Activated naive CD8-positive, alpha-beta T cell treated with anti-CD3 and anti-CD28 coated beads for 36 hours (primary cell): ENCODE measurements at places on chromosomes 5 and 9. TPM values are rescaled to one million over a fixed set of nuclear protein-coding genes. Genes with fewer than 3 reads are reported as not detected.

The UNC13B gene
- 3.7 TPM for total RNA-seq

The FAM53C gene
- total RNA-seq = 34.3 TPM

The NSD1 gene
- 64.0 TPM for total RNA-seq

The NR5A1 gene
- total RNA-seq = not detected

The FYB1 gene
- 74.1 TPM for total RNA-seq

The CXCL14 gene
- not detected for total RNA-seq

The SPTLC1 gene
- total RNA-seq = 54.5 TPM

The SLC34A3 gene
- total RNA-seq = not detected

The LCN10 gene
- 6.1 TPM for total RNA-seq

The SRD5A1 gene
- total RNA-seq = 14.1 TPM

The ASPN gene
- total RNA-seq = not detected

The CEL gene
- total RNA-seq = 2.8 TPM

DNA sequence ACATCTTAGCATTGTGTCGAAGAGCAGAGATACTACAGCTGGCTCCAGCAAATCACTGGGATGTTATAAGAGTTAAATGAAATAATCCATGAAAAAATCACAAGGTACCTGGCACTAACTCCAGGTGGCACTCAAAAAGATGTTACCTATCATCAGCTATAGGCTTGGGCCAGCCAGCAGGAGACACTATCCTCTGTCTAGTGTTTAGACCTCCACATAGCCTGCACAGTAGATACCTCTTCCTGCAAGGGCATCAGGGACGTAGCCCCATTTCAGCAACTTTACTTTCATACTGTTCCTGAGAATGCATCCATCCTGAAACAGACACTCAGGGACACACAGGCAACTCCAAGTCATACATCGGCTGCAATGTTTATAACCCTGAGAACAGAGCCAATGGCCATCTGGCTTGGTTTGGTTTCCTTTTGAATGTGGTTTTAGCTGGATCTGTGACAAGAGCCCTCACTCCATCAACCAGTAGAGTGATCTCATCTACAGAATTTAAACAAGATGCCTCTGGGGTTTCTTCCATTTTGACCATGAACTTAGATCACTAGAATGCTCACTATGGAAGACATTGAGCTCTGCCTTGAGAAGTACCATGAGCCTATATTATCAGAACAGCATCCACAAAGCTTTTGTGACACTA, 69.9 kb downstream of the TLE1 start:
- peaks cover 6% of the 10 kb centered on the region for H3K27me3 ChIP-seq
- H3K27ac ChIP-seq = no peak overlapping the region
- H3K36me3 ChIP-seq = no peaks in the 10 kb centered on the region
- DNase-seq = no peak
- H3K4me3 ChIP-seq = no peak overlapping the region

DNA sequence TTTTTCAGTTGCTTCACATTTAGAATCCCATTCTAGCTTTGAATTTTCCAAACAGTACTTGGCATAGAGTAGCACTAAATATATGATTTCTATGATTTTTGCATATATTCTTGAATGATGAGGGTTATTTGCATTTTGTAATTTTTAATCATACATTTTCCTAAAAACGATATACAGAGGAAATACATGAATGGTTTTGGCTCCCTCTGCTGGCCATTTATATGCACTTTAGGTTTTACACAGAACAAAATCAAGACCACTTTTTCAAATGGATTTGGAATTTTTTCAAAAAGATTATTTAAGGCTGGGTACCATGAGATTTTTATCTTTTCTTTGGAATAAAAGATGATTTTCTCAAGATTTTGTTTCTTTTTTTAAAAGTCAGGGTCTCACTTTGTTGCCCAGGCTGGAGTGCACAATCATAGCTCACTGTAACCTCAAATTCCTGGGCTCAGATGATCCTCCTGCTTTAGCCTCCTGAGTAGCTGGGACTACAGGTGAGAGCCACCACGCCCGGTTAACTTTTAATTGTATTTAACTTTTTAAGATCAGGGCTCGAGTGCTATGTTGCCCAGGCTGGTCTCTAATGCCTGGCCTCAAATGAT, 16.7 kb upstream of the COMMD10 start:
- H3K4me1 ChIP-seq = no peaks in the 10 kb centered on the region
- no peak overlapping the region for H3K27ac ChIP-seq
- H3K36me3 ChIP-seq = no peaks in the 10 kb centered on the region
- peaks cover 46% of the 10 kb centered on the region for H3K27me3 ChIP-seq

GRCh38 chr5:134063188-134063820, 51.2 kb upstream of the TCF7 start:
- no peak for DNase-seq
- peaks cover 3% of the 10 kb centered on the region for H3K36me3 ChIP-seq
- no peaks in the 10 kb centered on the region for H3K27me3 ChIP-seq

GRCh38 chr9:95167998-95168397, 149.5 kb downstream of the FANCC start:
- H3K36me3 ChIP-seq = peaks cover 44% of the 10 kb centered on the region
- H3K27me3 ChIP-seq = no peaks in the 10 kb centered on the region
- DNase-seq = peak; percentile 34
- no peak overlapping the region for H3K4me3 ChIP-seq
- peaks cover 8% of the 10 kb centered on the region for H3K4me1 ChIP-seq
- H3K27ac ChIP-seq = no peak overlapping the region

DNA sequence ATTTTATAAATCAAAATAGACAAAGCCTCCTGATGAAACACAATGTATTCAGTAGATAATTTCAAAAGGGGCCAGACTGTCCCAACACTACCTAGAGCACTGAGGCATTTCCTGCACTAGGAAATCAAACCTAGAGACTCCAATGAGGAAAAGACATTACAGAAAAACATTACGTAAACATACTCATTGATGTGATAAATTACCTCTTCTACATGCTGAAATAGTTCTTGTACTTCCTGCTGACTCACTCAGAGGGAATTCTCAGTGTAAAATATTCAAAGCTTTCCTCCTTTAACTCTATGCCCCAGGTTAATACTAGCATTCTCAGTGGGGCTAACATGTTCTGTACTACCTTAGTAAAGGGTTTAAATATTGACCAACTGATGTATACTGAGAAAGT, 178.0 kb downstream of the ESM1 start:
- no peak overlapping the region for H3K27ac ChIP-seq
- H3K27me3 ChIP-seq = no peaks in the 10 kb centered on the region
- no peak overlapping the region for H3K4me3 ChIP-seq
- no peak for DNase-seq
- H3K36me3 ChIP-seq = no peaks in the 10 kb centered on the region
- peaks cover 20% of the 10 kb centered on the region for H3K4me1 ChIP-seq

- no peaks in the 10 kb centered on the region for H3K4me1 ChIP-seq
- H3K36me3 ChIP-seq = no peaks in the 10 kb centered on the region
- H3K4me3 ChIP-seq = no peak overlapping the region
- H3K27ac ChIP-seq = no peak overlapping the region
Measured at GRCh38 chr5:165906871-165907270, 2384.6 kb upstream of the WWC1 start.

DNA sequence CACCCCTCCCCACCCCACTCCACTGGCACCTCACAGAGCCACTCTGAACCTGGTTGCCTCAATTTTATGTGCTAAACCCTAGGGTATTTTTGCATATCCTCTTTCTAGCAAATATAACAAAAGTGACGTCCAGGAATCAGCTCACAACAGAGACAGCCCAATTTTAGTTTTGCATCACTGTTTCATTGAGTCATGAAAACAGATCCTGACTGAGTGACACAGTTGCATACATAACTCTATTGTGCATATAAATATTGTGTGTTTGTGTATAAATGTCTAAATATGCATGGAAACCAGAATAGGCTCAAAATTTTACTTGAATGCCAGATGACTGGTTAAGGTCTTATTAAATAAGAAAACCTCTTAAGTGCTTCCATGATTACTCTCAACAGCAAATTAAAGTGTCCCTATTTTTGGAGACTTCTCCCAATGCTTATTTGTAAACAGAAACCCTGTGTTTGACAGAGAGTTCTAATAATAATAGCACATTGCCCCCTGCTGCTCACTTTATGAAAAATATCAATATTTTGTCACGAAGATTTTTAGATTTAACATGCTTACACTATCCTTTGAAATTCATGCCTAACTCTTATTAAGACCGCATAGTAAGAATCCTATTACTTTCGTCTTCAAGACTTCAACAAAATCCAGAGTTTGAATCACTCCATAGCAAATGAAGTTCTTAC, 75.5 kb upstream of the PRRC1 start:
- H3K4me3 ChIP-seq = no peak overlapping the region
- H3K4me1 ChIP-seq = no peaks in the 10 kb centered on the region
- peaks cover 11% of the 10 kb centered on the region for H3K27me3 ChIP-seq

- H3K4me1 ChIP-seq = peaks cover 16% of the 10 kb centered on the region
- peaks cover 2% of the 10 kb centered on the region for H3K36me3 ChIP-seq
- peaks cover 17% of the 10 kb centered on the region for H3K27me3 ChIP-seq
- H3K4me3 ChIP-seq = no peak overlapping the region
- no peak overlapping the region for H3K27ac ChIP-seq
- no peak for DNase-seq
Measured at GRCh38 chr5:10648806-10649665, 85.2 kb downstream of the ANKRD33B start.

- peaks cover 12% of the 10 kb centered on the region for H3K27me3 ChIP-seq
- H3K4me3 ChIP-seq = no peak overlapping the region
- no peak for DNase-seq
- H3K4me1 ChIP-seq = no peaks in the 10 kb centered on the region
Measured at GRCh38 chr5:174678107-174678506, 46.3 kb upstream of the MSX2 start.

- peak overlapping the region; percentile 99 for H3K27ac ChIP-seq
- H3K4me1 ChIP-seq = peaks cover 68% of the 10 kb centered on the region
- DNase-seq = no peak
- peaks cover 66% of the 10 kb centered on the region for H3K36me3 ChIP-seq
- H3K27me3 ChIP-seq = peaks cover 10% of the 10 kb centered on the region
Measured at GRCh38 chr9:125238915-125239446, 2.2 kb downstream of the HSPA5 start.

GRCh38 chr5:74418709-74419108, 221.8 kb downstream of the ENC1 start:
- no peak for DNase-seq
- peaks cover 29% of the 10 kb centered on the region for H3K27me3 ChIP-seq
- H3K36me3 ChIP-seq = no peaks in the 10 kb centered on the region
- H3K4me1 ChIP-seq = no peaks in the 10 kb centered on the region
- no peak overlapping the region for H3K27ac ChIP-seq
- no peak overlapping the region for H3K4me3 ChIP-seq

GRCh38 chr9:126985870-126986498, 71.4 kb downstream of the RALGPS1 start:
- peaks cover 89% of the 10 kb centered on the region for H3K27me3 ChIP-seq
- H3K4me1 ChIP-seq = peaks cover 34% of the 10 kb centered on the region
- peaks cover 11% of the 10 kb centered on the region for H3K36me3 ChIP-seq
- peak overlapping the region; percentile 5 for H3K4me3 ChIP-seq

DNA sequence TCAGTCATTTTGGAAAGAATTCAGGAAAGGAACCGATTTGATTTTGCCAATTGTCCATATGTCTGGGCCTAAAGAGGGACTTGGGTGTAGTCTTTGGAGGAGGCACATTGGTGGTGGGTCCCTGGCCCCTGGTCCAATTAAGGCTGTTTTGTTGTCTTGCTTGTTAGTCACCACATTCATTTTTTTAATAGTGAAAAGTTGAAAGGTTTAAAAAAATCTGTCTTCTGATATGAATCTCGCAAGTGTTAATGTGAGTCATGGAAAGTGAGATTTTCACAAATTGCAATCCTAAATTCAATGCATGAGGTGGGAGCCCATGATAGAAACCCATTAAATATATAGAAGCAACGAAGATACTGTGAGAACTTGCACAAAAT, 165.9 kb upstream of the OTULINL start:
- H3K27me3 ChIP-seq = peaks cover 6% of the 10 kb centered on the region
- DNase-seq = peak; percentile 35
- H3K27ac ChIP-seq = peak overlapping the region; percentile 99
- peaks cover 7% of the 10 kb centered on the region for H3K36me3 ChIP-seq
- H3K4me3 ChIP-seq = peak overlapping the region; percentile 68
- H3K4me1 ChIP-seq = peaks cover 59% of the 10 kb centered on the region

DNA sequence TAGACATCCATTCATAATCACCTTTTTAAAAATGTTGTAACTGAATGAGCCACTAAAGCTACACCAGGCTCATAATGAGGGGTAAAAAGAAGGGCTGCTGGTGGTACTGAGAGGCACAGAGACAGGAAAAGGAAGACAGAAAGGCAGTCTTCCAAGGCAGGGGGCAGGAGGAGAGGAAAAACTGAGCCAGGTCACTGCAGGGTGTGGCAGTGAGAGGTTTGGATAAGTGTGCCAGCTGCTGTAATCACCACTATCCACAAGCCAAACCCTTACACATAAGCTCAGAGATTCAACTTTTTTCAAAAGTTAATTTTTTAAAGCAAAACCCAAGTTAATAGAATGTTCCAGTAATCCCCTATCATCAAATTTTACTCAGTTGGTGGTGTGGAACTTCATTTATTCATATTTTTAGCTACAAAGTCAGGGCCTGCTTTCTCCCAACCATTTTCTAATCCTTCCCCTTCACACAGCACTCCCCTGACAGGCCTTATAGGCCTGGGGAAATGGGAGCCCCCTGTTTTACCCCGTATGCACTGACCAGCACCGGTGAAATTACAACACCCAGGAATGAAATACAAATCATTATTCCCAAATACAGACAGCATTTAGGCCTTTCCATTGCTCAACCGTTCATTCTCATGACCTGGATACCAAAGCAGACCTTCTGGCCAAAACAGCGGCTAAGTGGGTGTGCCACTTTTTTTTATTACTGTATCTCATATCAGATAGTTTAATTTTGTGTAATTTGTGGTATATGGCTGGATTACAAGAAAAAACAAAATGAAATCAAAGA, 76.3 kb downstream of the EFNA5 start:
- no peaks in the 10 kb centered on the region for H3K36me3 ChIP-seq
- DNase-seq = no peak
- H3K27ac ChIP-seq = no peak overlapping the region
- no peak overlapping the region for H3K4me3 ChIP-seq
- peaks cover 10% of the 10 kb centered on the region for H3K27me3 ChIP-seq

DNA sequence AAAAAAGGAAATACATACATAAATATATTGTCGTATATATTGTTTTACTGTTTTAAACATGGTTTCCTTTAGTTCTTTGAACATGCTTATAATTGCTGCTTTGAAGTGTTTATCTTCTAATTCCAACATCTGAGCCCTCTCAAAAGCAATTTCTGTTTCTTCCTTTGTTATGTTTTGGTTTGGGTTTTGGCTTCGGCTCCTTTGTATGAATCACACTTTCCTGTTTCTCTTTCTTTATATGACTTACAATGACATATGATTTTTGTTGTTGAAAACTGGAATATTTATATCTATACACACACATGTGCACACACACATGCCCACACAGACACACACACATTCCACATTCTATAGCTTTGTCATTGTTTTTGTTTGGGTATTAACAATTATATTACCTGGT, 1206.7 kb downstream of the CDH12 start:
- no peak for DNase-seq
- H3K4me1 ChIP-seq = no peaks in the 10 kb centered on the region
- H3K36me3 ChIP-seq = no peaks in the 10 kb centered on the region

GRCh38 chr5:81425569-81425968, 31.6 kb upstream of the ACOT12 start:
- H3K4me3 ChIP-seq = no peak overlapping the region
- no peak for DNase-seq
- peaks cover 2% of the 10 kb centered on the region for H3K36me3 ChIP-seq

GRCh38 chr5:38211354-38211710, 47.0 kb upstream of the EGFLAM start:
- no peaks in the 10 kb centered on the region for H3K4me1 ChIP-seq
- H3K4me3 ChIP-seq = no peak overlapping the region
- H3K27me3 ChIP-seq = peaks cover 6% of the 10 kb centered on the region

GRCh38 chr9:137880160-137880975, 2.8 kb downstream of the CACNA1B start:
- no peaks in the 10 kb centered on the region for H3K36me3 ChIP-seq
- H3K27ac ChIP-seq = no peak overlapping the region
- no peak for DNase-seq
- no peak overlapping the region for H3K4me3 ChIP-seq
- no peaks in the 10 kb centered on the region for H3K4me1 ChIP-seq
